MV-4-11 (cell line): ENCODE measurements at places on chromosomes 5 and 9.

- no peak for DNase-seq
Measured at GRCh38 chr5:168552146-168552545, 23.0 kb downstream of the FBLL1 start.

DNA sequence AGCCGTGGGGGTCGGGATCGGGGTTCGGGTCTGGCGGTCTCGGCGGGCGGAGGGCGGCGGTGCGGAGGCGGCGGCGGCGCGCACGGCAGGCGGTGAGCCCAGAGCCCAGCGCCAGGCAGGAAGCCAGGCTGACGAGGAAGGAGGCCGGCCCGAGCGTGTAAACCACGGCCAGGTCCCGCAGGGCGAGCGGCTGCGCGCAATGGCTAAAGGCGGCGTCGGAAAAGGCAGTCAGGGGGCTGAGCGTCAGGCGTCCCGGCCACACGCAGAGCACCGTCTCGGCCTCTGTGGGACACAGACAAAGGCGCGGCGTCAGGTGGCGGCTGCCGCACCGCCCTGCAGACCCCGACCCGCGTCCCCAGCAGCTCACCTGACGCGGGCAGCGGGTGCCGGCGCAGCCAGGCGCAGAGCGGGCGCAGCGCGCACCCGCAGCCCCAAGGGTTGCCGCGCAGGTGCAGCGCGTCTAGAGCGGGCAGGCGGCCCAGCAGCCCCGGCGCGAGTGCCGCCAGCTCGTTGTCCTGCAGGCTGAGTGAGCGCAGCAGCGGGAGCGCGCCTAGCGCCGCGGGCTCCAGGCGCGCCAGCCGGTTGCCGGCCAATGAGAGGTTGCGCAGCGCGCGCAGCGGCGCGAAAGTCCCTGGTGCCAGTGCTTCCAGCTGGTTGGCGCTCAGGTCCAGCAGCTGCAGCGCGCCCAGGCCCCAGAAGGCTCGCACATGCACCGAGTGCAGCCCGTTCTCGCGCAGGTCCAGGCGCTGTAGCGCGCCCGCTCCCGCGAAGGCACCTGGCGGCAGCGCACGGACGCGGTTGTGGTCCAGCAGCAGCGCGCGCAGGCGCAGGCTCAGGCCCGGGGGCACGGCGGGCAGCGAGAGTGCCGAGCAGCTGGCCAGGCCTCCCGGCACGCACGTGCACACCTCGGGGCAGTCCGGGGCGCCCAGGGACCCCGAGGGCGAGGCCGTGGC lies 671 bp downstream of the LRRC26 start:
- peak; percentile 65 for DNase-seq

DNA sequence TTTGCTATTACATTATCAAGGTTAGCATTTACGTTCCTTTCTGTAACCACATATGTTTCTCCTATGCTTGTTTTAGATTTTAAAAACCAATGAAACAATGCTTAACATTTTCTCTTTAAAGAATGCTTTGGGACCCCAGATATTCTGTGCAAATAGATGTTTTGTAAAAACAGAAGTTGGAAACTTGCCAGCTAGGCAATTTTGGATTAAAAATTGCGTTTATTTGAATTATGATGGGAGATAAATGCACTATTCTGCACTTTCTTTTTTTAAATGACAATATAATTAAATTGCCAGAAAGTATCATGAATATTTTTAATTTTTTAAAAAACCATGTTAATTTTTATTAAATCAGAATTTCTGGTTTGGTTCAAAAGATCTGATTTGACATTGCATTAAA lies 81.6 kb downstream of the MACIR start:
- DNase-seq, result no peak

GRCh38 chr9:5945112-5945511 lies 54.4 kb downstream of the MLANA start:
- no peak for DNase-seq

GRCh38 chr9:15714746-15715145 lies 161.9 kb downstream of the CCDC171 start:
- DNase-seq, result no peak

GRCh38 chr5:115649541-115649940 lies 23.7 kb upstream of the TMED7 start:
- no peak for DNase-seq

GRCh38 chr5:39459907-39460306 lies 35.1 kb upstream of the DAB2 start:
- DNase-seq, result no peak

- DNase-seq, result no peak
Measured at GRCh38 chr9:107723015-107723414, 233.4 kb upstream of the KLF4 start.

GRCh38 chr5:125190232-125191087 lies 444.0 kb upstream of the ZNF608 start:
- DNase-seq, result no peak

GRCh38 chr5:38548064-38548759 lies 8.2 kb downstream of the LIFR start:
- no peak for DNase-seq

GRCh38 chr9:128127568-128127989 lies at the start of gene PTGES2:
TSS of gene PTGES2 (minus strand) at chr9:128127729. CDS start at chr9:128127717, 12 bp downstream.
- DNase-seq, result peak; percentile 71

GRCh38 chr9:76703270-76703669 lies 61.0 kb upstream of the PCA3 start:
- DNase-seq, result no peak

DNA sequence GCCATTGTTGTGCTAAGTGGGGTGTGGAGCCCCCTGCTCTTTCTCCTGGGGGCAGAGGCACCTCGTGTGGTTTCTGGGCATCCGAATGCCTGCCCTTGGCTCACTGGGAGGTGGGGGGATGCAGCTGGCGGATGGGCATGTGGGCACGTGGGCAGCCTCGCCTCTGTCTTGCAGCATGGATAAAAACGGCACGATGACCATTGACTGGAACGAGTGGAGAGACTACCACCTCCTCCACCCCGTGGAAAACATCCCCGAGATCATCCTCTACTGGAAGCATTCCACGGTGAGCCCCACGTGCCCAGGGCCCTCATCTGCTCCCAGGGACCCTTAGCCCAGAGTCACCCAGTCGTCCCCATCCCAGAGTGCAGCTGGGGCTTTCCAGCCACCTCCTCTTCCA lies 25.3 kb downstream of the PTGES2 start:
- DNase-seq, result no peak

- DNase-seq, result no peak
Measured at GRCh38 chr5:63959177-63959982, 2.9 kb downstream of the HTR1A start.

GRCh38 chr5:169647566-169647965 lies 10.5 kb downstream of the DOCK2 start:
- DNase-seq, result peak; percentile 85

DNA sequence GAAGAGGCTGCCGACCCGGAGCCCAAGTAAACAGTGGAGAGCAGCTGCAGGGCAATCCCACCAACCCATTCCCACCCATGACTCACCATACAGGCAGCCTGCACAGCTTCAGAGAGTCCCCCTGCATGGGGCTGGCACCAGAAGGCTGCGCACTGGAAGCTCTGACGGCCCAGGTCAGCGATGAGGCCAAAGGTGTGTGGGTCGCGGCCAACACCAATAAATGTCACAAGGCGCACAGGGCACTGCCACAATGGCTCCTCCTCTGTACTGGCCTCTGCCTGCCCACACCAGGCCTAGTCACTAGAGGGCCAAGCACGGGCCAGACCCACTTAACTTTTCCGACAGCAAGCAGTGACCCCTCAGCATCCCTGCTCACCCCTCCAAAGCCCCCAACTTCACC lies 3.0 kb upstream of the SRA1 start:
- no peak for DNase-seq

DNA sequence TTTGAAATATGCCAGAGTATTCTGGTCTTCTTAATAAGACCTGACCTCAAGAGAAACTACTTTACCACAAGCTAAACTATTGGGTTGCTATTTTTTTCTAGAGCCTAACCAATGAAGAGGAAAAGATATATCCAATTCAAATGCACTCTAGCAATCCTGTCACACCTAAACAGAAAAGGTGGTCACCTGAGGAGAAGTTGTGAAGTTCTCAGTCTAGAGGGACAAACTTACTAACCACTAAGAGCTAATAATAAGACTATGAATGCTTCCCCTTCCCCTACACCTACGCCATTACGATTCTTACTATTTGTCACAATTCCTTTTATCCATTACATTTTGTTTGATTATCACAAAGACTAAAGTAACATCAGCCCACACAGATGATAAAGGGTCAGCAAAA lies 29.7 kb downstream of the RLN2 start:
- no peak for DNase-seq

- DNase-seq, result no peak
Measured at GRCh38 chr9:91852801-91853347, 97.2 kb downstream of the ROR2 start.

DNA sequence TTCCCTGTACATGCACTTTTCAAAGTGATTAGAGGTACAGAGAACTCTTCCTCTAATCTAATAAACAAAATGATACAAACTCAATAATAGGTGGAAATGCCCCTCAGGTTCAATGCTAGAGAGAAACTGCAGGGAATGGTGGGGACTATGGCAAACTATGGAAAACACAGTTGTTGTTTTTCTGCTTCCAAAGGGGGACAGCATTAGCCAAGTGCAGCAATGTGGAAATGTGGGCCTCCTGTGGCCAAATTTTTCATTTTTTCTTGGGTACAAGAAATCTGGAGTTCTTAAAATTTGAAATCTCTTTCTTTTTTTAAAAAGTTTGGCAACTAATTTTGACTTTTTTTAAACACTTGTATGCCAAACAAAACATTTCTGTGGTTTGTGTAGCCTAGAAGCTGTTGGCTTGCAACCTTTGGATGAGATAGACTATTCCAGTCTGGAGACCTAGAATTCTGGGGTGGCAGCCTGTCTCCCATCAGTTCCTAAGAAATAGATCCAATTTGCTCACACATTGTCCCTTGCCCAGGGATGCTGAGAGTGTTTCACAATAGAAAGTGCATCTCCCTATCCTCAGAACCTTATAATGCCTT lies 218.6 kb downstream of the PAPPA start:
- DNase-seq, result no peak
